ENCODE measurements at places on chromosomes 5 and 9. TPM values are rescaled to one million over a fixed set of nuclear protein-coding genes. Genes with fewer than 3 reads are reported as not detected.
A peak's percentile ranks its signal among the peaks of the same experiment; 100 is the strongest.

FAT2 gene
- total RNA-seq = not detected

ADGRV1 gene
- total RNA-seq = 1.8 TPM

NKD2 gene
- 3.3 TPM for total RNA-seq

GEMIN5 gene
- 19.9 TPM for total RNA-seq

PLCXD3 gene
- not detected for total RNA-seq

GRCh38 chr5:14146725-14147124 lies 3.6 kb downstream of the TRIO start:
- DNase-seq = no peak

DNA sequence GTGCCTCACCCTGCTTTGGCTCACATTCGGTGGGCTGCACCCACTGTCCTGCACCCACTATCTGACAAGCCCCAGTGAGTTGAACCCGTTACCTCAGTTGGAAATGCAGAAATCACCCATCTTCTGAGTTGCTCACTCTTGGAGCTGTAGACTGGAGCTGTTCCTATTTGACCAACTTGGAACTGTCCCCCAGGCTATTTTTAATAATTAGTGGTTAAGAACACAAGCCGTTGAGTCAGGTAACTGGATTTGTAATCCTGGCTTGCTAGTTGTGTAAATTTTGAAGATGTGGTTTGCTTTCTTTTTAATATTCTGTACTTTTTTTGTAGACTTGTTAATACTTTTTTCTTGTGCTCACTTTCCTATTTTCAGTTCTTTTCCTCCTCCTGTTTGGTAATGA lies 81.2 kb downstream of the CNTLN start:
- no peak for DNase-seq

DNA sequence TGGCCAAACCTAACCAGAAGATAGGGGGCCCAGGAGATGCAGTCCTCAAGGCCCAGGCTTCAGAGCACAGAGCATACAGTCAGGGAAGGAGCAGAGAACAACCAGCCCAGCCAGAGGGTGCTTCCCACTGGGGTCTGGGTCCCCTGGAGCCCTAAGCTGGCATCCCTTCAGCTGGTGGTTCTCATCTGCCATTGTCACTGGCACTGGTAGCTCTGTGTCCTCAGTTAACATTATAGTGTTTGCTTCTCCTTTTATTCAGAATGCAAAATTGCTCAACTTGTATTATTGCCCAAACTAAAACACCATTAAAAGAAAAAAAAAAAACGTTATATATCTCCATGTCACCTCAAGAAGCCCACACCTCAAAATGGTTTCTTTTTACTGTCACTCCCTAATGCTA lies 219.2 kb downstream of the ENC1 start:
- DNase-seq = no peak

GRCh38 chr5:77232574-77233358 lies 22.3 kb downstream of the PDE8B start:
- no peak for DNase-seq

DNA sequence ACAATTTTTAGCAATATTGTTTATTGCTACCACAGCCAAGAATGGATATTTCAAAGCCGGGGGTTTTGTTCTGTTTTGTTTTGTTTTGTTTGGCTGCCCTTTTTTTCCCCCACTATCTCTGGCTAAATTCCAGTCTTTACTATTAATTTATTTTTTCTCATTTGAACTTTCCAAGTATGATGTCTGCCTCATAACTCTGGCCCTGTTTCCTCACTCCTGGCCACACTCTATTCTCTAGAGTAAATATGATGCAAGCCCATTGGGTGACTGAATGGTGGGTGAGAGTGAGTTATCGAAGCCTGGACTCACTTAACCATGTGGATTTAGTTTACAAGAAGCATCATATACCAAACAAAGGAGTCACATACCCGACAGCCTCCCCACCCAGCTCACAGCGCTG lies 41.9 kb downstream of the WDR36 start:
- DNase-seq = no peak

GRCh38 chr5:54785729-54786591 lies 199.4 kb downstream of the ESM1 start:
- DNase-seq = no peak

DNA sequence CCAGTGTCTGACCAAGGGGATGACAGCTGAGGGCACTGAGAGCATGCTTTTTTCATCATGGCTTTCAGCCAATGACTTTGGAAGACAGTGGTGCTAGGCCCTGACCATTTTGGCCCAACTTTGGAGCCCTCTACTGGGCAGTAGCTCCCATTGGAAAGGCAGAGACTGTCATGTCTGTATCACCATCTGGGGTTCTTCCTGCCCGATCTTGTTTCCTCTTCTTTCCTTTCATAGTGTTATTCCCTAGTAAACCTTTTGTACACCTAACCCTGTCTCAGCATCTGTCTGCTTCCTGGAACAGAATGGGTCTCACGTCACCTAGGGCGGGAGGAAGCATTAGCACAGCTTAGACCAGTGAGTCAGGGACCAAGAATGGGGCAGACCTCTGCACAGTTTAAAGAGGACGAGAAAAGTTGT lies 97.4 kb upstream of the MAST4 start:
- no peak for DNase-seq

DNA sequence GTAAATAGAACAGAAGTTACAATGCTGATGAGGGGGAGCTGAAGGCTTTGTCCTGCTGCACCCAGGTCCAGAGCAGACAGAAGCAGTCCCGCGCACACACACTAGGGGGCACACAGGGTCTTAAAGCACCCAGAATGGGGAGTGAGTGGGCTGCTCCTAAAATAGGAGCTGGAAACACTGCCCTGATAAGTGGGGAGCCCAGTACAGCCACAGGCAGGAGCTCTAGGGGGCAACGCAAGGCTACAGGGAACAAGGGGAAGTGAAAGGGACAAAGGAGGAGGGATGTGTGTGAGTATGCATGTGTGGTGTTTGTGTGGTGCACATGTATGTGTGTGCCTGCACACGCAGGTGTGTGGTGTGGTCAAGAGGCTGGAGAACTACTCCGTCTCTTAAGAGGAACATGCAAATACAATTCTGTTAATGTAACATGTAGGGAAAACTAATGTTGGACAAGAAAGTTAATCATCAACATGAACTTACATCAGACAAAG lies 191.5 kb downstream of the ROR2 start:
- peak; percentile 50 for DNase-seq

- peak; percentile 36 for DNase-seq
Measured at GRCh38 chr5:34656001-34656699, at the start of gene RAI14. Gene RAI14, plus strand, starts transcription at chr5:34656328. Its CDS starts 30,592 bp downstream, at chr5:34686920.

- DNase-seq = no peak
Measured at GRCh38 chr9:93600504-93600903, 24.1 kb downstream of the PHF2 start.

DNA sequence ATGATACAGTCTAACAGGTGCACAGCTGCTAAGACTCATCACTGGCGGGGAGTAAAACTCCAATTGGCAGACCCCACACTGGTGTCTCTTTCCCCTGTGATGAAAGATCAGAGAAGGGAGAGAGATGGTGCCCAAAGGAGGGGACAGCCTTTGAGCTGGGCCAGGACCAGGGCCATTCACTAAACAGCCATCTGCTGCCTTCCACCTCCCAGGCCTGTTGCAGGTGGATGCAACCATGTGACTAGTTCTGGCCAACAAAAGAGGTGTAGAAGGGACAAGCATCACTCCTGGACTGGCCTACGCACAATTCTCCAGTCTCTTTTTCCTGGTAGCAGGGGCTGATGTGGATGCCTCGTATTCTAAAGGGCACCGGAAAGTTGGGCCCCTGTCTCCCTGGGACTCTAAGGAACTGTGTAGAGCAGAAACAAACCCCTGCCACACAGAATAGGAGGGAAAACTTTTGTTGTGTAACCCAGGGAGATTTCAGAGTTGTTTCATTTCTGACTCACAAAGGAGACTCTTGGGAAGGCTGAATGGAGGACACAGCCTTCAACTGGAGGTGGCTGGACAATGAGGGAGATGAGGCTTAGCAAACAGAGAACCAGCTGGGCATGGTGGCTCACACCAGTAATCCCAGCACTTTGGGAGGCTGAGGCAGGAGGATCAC lies 26.9 kb downstream of the TNIP1 start:
- no peak for DNase-seq

DNA sequence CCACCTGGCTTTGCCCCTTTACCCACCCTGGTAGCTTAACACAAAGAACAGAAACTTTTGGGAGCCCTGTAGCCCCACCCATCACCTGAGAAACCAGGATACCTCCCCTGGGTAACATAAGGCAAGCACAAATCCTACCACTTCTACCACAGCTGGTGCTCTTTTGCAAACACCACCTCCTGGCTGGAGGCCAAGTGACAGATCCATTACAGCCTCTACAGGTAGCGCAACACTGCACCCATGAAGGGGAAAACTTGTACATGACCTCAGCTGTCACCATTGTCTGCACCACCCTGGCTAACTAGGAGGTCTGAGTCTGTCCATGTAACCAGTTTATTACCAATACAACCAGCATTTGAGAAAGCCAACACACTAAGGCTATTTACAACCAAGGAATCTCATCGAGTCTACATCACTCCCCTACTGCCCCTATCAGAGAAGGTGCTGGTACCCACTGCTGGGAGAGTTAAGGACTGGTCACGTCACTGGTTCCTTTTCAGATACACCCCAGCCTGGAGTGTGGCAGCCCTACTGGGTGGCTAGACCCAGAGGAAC lies 128.6 kb downstream of the PJA2 start:
- DNase-seq = no peak

- no peak for DNase-seq
Measured at GRCh38 chr9:89532478-89532877, 34.6 kb upstream of the SEMA4D start.

- DNase-seq = no peak
Measured at GRCh38 chr9:91939978-91940377, 10.1 kb downstream of the ROR2 start.

- no peak for DNase-seq
Measured at GRCh38 chr5:133163839-133164238, 112.0 kb downstream of the HSPA4 start.

DNA sequence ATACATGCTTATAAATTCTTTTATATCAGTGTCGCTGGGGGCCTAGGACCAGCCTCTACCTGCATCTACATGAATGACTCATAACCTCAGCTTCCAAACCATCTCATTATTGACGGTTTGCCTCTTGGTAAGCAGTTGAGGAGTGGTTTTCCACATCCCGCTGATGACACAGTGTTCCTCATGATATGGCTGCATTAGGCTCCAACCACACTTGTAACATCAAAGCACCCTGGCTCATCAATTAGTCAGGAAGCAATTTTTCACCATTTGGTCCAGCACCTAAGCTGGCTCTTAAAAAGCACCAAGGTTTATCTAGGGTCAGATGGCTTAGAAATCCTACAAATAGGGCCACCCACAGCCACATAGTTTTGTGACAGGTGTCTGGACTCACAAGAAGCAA lies 402.4 kb downstream of the ARHGEF28 start:
- DNase-seq = no peak

GRCh38 chr9:121326130-121326838 lies 43.8 kb downstream of the STOM start:
- peak; percentile 34 for DNase-seq

DNA sequence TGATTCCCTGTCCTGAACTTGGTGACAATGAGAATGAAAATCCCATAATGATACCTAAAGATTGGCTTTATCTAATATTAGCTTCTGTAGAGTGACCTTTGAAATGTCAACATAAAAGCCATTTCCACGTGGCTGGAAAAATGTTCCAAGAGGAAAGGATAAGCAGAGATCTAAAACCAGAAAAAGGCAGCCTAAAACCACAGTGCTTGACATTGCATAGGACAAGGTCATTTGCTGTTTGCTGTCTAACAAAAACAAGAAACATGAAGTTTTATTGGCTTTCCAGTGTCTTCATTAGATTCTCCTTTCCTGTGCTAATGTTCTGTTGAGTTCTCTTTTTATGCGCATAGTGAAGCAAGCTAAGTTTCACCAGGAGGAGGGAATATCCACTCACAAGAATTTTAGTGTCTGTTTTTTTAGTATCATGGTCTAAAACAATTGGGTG lies 44.6 kb downstream of the CPEB4 start:
- DNase-seq = no peak

- no peak for DNase-seq
Measured at GRCh38 chr5:58902765-58903164, 319.9 kb downstream of the RAB3C start.

GRCh38 chr9:116928884-116929283 lies 241.8 kb downstream of the TRIM32 start:
- DNase-seq = no peak

DNA sequence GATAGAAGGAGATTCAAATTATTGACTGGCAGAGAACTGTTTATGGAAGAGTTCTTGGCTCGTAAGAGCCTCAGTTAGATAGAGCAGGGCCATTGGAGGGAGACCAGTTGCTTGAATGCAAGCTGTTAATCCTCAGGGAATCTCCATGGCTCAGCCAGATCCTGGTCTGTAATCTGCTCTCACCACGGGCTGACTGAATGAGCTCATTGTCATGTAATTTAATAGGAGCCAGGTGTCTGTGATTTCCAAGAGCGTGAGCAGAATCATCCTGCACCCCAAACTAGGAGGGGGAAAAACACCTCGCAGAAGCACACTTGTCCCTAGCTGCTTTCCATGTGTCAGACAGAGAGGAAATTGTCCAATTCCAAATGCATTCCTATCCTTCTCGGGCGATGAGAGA lies 19.1 kb upstream of the KCNMB1 start:
- no peak for DNase-seq

Data from NCI-H460 (cell line).